ENCODE measurements at places on chromosomes 6 and 20.
A peak's percentile ranks its signal among the peaks of the same experiment; 100 is the strongest.

DNA sequence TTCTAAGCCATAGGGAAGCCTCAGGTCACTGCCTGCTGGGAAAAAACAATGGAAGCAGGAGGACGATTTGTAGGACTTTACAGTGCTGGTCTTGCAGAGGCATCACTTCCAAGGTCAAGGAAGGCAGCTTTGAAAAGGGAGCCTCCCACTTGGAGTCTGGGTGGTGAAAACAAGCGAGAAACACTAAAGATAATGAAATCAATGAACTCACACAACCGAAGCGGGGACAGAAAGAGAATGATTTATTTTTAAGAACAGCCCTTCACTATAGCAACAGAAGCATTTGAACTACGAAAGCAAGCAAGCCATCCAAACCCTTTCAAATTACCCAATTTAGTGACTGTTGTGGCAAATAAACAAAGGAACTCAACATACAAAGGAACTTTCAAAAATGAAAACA lies 227.5 kb downstream of the THBS2 start:
- DNase-seq = no peak
- no peaks in the 10 kb centered on the region for H3K4me1 ChIP-seq
- H3K4me3 ChIP-seq = no peak overlapping the region
- H3K27ac ChIP-seq = no peak overlapping the region

- no peaks in the 10 kb centered on the region for H3K36me3 ChIP-seq
- H3K4me1 ChIP-seq = no peaks in the 10 kb centered on the region
- H3K27ac ChIP-seq = no peak overlapping the region
- H3K27me3 ChIP-seq = no peaks in the 10 kb centered on the region
- no peak for DNase-seq
Observed at GRCh38 chr6:135231469-135231844, 50.3 kb downstream of the MYB start.

DNA sequence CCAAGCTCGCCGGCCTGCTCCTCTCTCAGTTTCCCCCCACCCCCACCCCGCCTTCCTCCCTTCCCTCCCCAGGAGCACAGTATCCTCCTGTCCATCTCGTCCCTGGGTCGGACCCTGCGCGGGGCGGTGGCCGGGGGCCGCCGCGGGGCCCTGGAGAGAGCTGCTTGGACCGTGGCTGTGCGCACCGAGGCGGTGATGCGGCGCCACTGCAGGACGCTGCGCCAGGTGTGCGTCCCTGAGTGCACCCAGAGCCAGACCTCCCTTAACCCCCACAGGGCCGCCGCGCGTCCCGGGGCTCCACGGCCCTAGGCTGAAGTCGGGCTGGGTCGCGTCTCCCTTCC lies 2.2 kb downstream of the C20orf204 start:
- peaks cover 33% of the 10 kb centered on the region for H3K4me1 ChIP-seq
- no peak overlapping the region for H3K27ac ChIP-seq
- H3K4me3 ChIP-seq = no peak overlapping the region

- no peaks in the 10 kb centered on the region for H3K27me3 ChIP-seq
- H3K4me3 ChIP-seq = no peak overlapping the region
Observed at GRCh38 chr6:156585859-156586258, 191.3 kb upstream of the ARID1B start.

- no peak overlapping the region for H3K4me3 ChIP-seq
- no peak overlapping the region for H3K27ac ChIP-seq
- no peaks in the 10 kb centered on the region for H3K36me3 ChIP-seq
- H3K27me3 ChIP-seq = no peaks in the 10 kb centered on the region
- no peak for DNase-seq
- H3K4me1 ChIP-seq = no peaks in the 10 kb centered on the region
Observed at GRCh38 chr6:21402368-21402767, 191.2 kb upstream of the SOX4 start.

DNA sequence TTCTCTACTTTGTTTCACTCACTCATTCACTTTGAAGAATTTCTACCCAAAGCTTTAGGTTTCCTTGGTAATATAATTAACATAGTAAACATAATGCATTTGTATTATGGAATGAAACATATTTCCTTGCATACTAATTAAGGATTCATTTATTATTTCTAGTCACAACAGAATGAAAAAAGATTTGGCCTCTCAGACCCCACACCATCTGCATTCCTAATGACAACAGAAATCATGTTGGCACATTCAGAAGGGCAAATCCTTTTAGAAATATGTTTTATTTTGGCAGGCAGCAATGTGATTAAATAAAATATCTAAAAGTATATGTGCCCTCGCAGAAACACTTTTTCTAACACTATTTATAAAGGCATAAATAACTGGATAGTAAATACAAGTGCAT lies 163.4 kb downstream of the HTR1B start:
- no peak overlapping the region for H3K27ac ChIP-seq
- no peaks in the 10 kb centered on the region for H3K36me3 ChIP-seq
- H3K4me1 ChIP-seq = no peaks in the 10 kb centered on the region
- no peak overlapping the region for H3K4me3 ChIP-seq
- DNase-seq = no peak

DNA sequence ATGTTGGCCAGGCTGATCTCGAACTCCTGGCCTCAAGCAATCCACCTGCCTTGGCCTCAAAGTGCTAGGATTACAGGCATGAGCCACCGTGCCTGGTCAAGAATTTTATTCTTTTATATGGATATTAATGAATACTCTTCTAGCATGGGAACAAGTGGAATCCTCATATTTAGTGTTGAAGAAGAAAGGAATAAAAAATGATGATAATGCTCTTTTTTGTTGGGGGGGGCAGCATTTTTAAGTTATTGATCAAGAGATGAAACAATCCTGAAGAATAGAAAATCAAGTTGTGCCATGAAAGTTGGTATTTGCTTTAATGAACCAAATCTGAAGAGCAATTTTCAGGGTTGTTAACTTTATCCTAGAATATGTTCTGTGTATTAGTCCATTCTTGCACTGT lies 6.7 kb upstream of the DNAAF9 start:
- H3K36me3 ChIP-seq = no peaks in the 10 kb centered on the region
- H3K4me3 ChIP-seq = no peak overlapping the region
- H3K4me1 ChIP-seq = no peaks in the 10 kb centered on the region
- H3K27ac ChIP-seq = no peak overlapping the region
- DNase-seq = no peak
- no peaks in the 10 kb centered on the region for H3K27me3 ChIP-seq

DNA sequence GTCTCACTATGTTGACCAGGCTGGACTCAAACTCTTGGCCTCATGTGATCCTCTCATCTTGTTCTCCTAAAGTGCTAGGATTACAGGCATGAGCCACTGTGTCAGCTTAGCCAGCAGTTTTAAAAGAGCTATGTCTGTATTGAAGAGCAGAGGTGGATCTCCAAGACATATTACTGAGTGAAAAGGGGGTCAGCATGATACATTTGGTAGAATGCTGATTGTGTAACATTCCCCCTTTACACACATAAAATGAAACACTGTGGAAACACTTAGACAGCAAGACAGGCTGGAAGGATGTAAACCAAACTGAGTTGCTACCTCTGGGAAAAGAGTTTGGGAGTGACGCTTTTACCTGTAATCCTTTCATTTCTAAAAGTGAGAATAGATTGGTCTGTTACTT lies 1.7 kb upstream of the RIPOR3 start:
- DNase-seq = no peak
- no peaks in the 10 kb centered on the region for H3K36me3 ChIP-seq
- no peak overlapping the region for H3K27ac ChIP-seq
- peaks cover 14% of the 10 kb centered on the region for H3K4me1 ChIP-seq
- H3K4me3 ChIP-seq = no peak overlapping the region

- no peaks in the 10 kb centered on the region for H3K27me3 ChIP-seq
- H3K36me3 ChIP-seq = no peaks in the 10 kb centered on the region
- no peak for DNase-seq
- no peak overlapping the region for H3K27ac ChIP-seq
Observed at GRCh38 chr6:73264446-73264845, 1.4 kb upstream of the KHDC1 start.

GRCh38 chr6:12567682-12568081 lies 148.9 kb upstream of the PHACTR1 start:
- no peak for DNase-seq
- no peaks in the 10 kb centered on the region for H3K27me3 ChIP-seq
- H3K27ac ChIP-seq = no peak overlapping the region
- H3K36me3 ChIP-seq = no peaks in the 10 kb centered on the region
- no peaks in the 10 kb centered on the region for H3K4me1 ChIP-seq

DNA sequence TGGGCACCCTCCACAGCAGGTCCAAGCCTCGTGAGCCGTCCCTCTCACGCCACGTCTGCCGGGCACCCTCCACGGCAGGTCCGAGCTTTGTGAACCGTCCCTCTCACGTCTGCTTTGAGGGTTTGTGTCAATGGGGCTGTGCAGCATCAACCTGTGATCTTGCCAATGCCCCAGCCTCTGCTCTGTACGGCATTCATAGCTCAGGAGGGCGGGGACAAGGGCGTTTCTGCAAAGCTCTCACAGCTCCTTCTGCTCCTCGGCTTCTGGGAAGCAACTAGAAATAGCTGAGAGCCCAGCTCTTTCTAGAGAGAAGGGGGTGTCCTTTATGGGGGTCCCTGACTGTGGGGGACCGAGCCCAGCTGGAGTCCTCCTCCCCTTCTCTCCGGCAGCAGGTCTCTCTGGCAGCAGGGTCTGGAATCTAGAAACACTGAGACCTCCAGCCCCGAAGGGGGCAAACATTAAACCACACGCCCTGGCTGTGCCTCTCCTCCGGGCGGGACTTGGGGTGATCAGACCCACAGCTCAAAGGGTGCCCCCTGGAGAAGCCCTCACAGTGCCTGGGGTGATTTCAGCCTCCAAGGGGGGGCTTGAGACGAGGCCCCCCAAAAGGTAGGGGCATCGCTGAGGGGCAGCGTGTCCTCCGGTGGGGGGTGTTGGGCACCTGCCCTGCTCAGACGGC lies 41.2 kb upstream of the CHRNA4 start:
- no peak for DNase-seq
- no peaks in the 10 kb centered on the region for H3K36me3 ChIP-seq
- no peak overlapping the region for H3K4me3 ChIP-seq
- H3K27ac ChIP-seq = no peak overlapping the region
- H3K27me3 ChIP-seq = peaks cover 85% of the 10 kb centered on the region

DNA sequence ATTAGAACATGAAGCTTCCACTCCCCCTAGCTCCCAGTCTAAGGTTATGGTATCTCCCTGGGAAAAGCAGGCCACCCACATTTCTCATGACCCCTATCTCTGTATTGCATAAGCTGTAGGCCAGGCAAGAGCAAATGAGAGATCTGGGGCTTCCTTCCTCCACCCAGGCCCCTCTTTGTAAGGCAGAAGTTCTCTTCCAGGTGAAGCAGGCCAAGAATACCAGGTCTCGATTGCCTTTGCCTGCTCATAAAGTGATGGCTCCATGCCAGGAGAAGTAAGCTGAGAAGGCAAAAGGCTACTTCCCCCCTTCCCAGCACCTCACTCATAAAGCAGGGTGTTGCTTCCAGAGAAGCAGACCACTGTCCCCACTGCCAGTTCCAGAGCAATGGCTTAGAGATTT lies 144.1 kb upstream of the KCNK16 start:
- H3K27ac ChIP-seq = no peak overlapping the region
- H3K4me3 ChIP-seq = no peak overlapping the region
- H3K36me3 ChIP-seq = no peaks in the 10 kb centered on the region
- no peaks in the 10 kb centered on the region for H3K27me3 ChIP-seq
- no peaks in the 10 kb centered on the region for H3K4me1 ChIP-seq
- peak; percentile 2 for DNase-seq

DNA sequence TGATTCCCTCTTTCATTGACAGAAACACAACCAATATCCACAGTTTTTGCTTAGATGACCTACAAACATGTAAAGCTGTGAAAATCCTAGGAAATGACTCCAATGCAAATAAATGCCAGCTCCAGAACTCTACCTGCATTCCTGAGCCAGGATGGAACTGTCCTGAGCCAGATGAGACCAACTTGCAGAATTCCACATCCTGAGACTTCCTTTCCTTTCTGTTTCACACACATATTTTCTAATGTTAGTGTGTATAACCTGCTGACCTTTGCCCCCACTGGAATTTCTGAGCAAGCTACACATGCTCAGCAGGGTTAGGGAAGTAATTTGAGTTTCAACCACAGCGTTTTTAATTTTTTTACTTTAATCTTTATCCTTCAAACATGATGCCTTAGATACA lies 69.6 kb upstream of the ADGRF1 start:
- DNase-seq = no peak
- peaks cover 14% of the 10 kb centered on the region for H3K4me1 ChIP-seq
- no peaks in the 10 kb centered on the region for H3K36me3 ChIP-seq
- H3K27me3 ChIP-seq = no peaks in the 10 kb centered on the region
- H3K4me3 ChIP-seq = no peak overlapping the region

DNA sequence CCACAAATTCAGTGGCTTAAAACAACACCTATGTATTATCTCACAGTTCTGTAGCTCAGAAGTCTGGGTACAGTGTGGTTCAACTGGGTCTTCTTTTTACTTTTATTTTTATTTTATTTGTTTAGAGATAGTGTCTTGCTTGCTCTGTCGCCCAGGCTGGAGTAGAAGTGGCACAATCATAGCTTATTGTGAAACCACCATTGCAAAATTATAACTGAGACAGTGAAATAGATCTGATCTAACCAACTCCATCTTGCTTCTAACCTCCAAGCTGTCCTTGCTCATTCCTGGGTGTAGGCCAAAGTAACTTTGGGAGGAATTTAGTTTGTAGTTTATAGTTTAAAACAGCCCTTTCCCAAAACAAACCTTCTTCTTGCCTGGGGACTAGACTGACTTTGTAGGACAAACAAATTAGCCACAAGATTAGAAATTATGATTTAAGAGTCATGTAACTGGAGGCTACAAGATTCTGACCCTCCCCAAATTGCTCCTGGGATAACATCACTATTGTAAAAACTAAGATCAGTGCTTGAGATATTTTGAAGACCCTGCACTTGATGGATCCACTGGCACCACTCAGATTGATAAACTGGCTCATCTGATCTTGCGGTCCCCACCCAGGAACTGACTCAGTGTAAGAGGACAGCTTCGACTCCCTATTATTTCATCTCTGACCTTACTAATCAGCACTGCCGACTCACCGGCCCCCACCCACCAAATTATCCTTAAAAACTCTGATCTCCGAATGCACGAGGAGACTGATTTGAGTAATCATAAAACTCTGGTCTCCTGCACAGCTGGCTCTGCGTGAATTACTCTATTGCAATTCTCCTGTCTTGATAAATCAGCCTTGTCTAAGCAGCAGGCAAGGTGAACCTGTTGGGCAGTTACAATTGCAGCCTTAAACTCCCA lies 193.4 kb upstream of the CDYL start:
- H3K36me3 ChIP-seq = no peaks in the 10 kb centered on the region
- no peaks in the 10 kb centered on the region for H3K4me1 ChIP-seq
- no peaks in the 10 kb centered on the region for H3K27me3 ChIP-seq
- H3K4me3 ChIP-seq = no peak overlapping the region

- no peak for DNase-seq
- H3K27ac ChIP-seq = no peak overlapping the region
- peaks cover 2% of the 10 kb centered on the region for H3K4me1 ChIP-seq
- H3K27me3 ChIP-seq = no peaks in the 10 kb centered on the region
- H3K36me3 ChIP-seq = no peaks in the 10 kb centered on the region
- no peak overlapping the region for H3K4me3 ChIP-seq
Observed at GRCh38 chr20:11354846-11355245, 562.8 kb upstream of the BTBD3 start.
